ENCODE measurements at places on chromosomes 16 and 17.

DNA sequence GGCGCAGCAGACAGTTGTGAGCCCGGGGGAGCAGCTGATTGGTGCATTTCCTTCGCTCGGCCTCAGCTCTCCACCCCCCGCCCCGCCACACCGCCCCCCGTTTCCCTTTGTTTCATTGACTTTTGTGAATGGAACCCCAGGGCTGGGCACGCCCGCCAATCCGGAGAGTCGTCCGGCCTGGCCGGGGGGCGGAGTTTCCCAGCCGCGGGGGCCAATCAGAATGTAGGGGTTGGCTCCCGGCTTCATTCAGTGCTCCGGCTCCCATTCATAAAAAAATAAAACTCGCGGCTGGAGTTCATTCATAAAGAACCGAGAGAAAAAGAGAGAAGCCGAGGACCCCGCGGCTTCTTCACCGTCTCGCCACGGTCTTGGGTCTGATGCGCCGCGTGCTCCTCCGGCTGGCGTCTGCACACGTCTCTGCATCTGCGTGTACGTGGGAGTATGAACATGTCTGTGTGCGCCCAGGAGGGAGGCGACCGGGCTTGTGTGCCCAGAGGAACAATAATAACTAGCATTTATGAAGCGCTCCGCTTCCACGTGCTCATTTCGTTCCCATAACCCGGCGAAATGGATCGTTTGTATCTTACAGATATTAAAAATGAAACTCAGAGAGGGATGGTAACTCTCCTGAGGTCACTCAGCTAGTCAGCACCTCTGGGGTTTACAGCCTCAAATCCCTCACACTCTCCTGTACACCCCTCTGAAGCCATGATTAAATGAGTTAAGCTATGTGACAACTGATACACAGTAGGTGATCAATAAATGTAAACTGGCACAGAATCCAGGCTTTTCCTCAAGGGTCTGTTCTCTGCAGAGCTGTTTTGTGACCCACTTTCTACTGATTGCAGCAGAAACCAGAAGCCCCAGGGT, at the start of gene ETV4:
TSS of gene ETV4 (minus strand) at position 22 of the 870 bp plus-strand sequence. CDS start 723 bp downstream, outside the sequence.
- DNase-seq = peak; percentile 73

DNA sequence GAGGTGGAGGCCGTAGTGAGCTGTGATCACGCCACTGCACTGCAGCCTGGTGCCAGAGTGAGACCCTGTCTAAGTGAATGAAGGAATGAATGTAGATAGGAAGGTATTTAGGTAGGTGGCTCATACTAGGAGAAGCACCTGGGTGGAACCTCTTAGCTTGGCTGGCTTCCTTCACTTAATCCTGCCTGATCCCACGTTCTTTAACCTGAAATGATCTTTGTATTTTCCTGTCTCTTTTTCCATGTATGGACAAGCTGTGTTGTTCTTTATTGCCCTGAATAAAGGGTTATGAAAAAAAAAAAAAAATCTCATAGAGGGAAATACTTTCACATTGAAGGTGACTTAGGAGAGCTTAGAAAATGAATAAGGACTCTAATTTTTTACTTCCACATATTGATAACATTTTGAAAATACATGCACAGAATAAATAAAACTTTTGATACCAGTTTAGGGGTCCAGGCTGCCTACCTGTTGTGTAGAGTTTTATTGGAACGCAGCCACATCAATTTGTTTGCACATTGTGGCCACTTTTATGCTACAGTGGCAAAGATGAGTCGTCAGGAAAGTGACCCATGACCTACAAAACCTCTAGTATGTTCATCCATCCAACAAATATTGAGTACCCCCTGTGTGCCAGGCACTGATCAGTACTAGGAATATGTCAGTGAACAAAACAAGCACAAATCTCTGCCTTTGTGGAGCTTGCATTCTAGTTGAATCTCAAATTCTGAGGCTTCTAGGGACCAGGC, 44.6 kb downstream of the VPS35L start:
- no peak for DNase-seq

DNA sequence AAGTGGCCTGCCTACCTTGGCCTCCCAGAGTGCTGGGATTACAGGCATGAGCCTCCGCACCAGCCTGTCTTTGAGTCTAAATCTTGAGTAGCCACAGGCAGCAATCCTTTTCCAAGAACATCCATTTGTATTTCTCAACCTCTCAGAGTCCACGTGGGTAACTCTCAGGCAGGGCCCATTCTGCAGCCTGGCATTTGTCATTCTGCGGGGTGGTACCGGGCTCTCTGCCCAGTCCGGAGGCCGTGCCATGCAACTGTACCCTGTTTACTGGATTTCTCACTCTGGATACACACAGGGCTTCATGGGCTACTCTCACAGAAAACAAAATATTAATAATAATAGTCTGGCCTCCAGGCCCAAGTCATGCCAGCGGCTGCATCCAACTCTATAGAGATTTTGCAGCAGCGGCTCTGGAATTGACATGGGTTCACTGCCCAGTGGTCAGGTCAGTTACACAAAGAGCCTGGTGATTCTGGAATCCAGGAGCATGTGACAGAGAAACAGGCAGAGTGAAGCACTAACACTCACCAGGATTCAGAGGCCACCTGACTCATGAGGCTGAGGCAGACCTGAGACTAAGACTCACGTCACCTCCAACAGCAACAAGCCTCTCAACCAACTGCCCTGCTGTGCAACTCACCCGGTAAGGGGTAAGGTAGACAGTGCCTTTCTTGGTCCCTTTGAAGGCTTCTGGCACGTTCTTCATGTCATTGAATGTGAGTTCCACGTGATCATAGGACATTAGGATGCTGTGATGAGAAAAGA, 4.0 kb downstream of the WBP2 start:
- no peak for DNase-seq

- DNase-seq = peak; percentile 49
Observed at GRCh38 chr16:81444448-81445121, at the start of gene CMIP. CMIP (plus strand) TSS chr16:81444808.

DNA sequence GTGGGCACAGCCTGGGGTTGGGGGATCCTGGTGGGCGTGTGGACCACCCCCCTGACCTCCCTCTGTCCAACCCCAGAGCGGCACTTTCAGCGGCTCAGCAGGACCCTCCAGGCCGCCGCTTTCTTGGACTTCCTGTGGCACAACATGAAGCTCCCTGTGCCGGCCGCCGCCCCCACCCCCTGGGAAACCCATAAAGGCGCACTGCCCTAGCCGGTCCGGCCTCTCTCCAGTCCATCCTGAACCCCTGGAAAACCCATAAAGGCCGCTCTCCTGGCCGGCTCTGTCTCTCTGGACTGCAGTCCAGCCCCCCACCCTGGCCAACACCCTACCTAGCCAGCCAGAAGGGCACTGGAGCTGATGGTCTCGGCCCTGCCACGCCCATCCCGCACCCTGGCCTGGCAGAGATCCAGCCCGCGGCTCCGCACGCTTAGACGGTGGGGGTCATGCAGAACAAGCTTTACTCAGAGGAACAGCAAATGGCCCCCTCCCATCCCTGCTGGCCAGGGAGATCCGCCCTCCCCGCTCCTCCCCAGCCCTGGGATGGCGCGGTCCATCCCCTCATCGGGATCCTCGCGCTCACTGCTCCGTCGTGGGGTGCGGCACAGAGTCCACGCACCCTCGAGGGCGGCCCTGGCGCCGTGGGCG, 2.7 kb downstream of the NOXO1 start:
- DNase-seq = no peak

GRCh38 chr17:15882058-15882720, 62.7 kb upstream of the ADORA2B start:
- no peak for DNase-seq

GRCh38 chr17:4072487-4073157, 70.2 kb downstream of the ZZEF1 start:
- no peak for DNase-seq

- DNase-seq = no peak
Observed at GRCh38 chr16:53949715-53950410, 245.9 kb downstream of the FTO start.

- DNase-seq = no peak
Observed at GRCh38 chr17:55770196-55770870, 19.5 kb downstream of the PCTP start.

- DNase-seq = no peak
Observed at GRCh38 chr16:75377729-75378386, 55.4 kb downstream of the CFDP1 start.

GRCh38 chr16:15885560-15886001, 2.8 kb downstream of the CEP20 start:
- DNase-seq = no peak
